ENCODE measurements at places on chromosomes 11 and 22.

DNA sequence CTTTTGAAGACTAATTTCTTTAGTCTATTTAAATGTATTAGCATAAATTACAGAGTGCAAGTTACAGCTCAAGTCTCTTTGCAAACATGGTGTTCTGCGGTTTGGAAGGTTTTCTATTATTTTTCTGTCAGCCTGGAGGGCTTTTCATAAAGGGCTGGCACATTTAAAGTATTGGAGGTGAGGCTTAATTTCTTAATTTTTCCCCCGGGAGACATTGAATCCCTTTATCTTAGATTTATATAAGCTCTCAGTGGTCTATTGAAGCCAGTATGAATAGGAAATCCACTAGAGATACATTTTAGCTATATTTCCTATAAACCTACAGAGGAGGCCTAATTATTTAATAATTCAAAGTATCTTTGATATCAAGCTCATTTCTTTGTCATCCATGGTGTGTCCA is 102.7 kb upstream of the CLPB start:
- DNase-seq: no peak

DNA sequence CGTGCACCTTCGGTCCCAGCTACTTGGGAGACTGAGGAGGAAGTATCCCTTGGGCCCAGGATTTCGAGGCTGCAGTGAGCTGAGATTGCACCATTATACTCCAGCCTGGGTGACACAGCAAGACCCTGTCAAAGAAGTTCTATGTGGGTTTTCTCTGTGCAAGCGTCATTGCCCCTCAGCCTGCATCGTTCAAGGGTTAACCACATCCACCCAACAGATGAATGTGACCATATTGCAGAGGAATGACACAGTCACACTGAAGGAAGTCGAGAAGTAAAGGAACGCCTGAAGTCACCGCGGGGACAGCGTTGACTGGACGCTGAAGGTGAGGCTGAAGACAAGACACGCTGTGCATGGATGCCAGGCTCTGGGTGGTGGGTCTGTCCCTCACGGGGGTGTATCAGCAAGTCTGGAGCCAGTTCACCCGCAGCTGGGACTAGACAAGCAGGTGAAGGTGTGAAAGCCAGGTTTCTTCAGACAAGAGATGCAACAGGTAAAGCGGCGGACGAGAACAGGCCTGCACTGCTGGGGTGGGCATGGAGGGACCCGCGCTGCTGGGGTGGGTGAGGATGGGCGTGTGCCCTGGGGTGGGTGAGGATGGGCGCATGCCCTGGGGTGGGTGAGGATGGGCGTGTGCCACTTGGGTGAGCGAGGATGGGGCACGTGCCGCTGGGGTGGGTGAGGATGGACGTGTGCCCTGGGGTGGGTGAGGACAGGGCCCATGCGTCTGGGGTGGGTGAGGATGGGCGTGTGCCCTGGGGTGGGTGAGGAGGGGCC is 36.5 kb upstream of the TOLLIP start:
- no peak for DNase-seq

DNA sequence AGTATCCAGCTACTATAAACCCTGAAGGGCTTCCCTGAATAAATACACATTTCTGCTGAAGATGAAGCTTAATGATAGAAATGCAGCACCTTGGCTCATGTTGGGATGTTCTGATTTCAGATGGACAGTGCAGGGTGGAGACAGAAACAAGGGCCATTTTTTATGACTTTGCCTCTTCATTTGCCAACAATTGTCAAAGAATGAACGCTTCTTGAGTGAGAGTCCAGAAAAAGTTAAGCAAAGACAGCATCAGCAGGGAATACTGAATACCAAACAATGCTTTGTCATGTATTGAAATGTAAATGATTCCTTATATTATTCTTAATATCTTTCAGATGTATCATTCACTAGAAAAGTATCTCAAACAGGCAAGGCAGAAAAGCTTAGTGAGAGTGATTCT is 84.9 kb downstream of the TRPC6 start:
- no peak for DNase-seq

DNA sequence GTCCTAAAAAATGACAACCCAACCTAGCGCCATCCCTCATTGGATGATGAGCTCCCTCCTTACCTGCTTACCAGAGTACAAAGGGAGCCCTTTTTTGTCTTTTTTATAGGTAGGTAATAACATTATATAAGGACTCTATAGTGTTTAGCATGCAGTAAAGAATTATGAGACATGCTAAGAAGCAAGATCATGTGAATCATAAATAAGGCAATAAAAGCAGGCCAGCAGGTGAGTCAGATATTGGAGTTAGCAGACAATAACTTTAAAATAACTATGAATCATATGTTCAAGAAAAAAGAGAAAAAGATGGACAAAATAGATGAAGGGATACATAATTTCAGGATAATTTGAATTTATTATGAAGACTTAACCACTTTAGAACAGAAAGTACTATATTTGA is 81.5 kb downstream of the GRK3 start:
- DNase-seq: no peak

DNA sequence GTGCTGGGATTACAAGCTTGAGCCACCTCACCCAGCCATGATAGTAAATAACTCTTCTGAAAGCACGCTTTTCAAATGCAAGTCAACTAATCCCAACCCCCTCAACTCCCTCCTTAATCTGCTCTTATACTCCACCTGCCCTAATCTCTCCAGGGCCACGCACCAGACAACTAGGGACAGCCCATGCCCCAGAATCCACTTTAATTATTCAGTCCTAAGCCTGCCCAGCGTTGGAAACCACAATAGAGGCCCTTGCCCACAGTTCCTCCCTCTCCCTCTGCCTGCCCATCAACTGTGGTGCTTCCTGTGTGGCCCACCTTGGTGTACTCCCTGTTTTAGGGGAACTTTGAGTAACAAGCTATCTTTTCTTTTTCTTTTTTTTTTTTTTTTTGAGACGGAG is 2.7 kb upstream of the VPREB3 start:
- no peak for DNase-seq

GRCh38 chr11:46659908-46660307 is 40.5 kb downstream of the ARHGAP1 start:
- DNase-seq: no peak

GRCh38 chr11:106286881-106287504 is 209.5 kb downstream of the AASDHPPT start:
- DNase-seq: no peak

- no peak for DNase-seq
Measured at GRCh38 chr22:24950272-24950902, 2.1 kb upstream of the KIAA1671 start.

DNA sequence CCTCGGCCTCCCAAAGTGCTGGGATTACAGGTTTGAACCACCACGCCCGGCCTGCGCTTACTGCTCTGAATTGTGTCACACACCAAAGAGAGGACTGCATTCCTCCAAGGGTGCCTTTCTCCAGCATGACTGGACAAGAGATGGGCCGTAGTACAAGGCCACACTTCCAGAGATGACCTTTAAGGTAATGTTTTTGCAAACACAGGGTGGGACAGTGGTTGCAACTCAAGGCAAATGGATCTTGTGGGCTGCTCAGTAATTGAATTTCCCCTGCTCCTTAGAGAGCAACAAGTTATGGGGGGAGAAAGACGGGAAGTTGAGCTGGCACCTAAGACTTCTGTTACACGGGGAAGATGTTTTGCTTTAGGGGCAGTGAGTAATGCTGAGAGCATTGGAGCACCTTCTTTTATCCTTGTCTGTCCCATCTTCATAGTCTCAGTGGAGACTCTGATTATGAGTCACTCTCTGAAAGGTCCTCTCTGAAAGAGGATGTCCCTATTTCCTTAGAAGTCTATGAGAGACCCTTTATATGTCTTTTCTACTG is 66.3 kb downstream of the C11orf91 start:
- no peak for DNase-seq

GRCh38 chr11:9073466-9074225 is 17.8 kb downstream of the SCUBE2 start:
- no peak for DNase-seq

DNA sequence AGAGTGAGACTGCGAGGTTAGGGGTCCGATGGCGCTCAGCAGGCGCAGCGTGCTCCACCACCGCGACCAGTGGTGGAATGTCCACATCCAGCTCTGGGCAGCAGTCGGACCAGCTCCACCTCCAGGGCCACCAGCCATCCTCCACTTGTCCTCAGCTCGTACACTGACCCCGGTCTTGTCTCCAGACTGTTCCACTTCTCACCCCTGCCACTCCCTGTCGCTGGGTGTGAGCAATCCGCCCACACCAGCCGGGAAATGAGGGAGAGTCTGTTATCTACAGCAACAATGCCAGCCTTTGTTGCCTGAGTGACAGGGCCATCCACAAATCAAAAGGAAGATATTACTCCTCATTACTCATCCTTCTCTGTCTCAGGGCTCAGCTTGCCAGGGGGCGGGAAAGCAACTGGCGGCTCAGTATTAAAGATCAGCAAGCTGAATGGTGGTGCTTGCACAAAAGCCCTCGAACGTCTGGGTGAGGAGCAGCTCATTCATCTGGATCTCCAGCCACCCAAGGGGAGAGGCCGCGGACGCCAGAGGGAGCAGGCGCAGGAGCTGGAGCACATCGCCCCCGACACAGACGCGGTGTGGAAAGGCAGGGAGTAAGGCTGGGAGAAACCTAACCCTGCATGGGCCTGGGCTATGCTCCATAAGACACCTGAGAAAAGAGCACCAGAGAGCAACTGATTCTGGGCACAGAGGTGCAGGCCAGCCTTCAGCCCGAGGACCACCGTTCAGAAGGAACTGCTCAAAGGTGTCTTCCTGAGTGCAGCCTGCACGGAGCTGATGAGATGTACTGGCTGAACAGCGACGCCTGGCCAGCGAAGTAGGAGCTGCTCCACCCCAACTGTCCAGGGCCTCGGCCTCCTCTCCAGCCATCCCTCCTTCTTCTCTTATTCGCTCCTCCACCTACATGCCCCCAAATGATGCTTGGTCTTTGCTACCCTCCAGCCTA is 21.9 kb downstream of the IGSF9B start:
- no peak for DNase-seq

- DNase-seq: no peak
Measured at GRCh38 chr11:34413263-34413662, 25.5 kb upstream of the CAT start.
